MCF 10A (cell line): ENCODE measurements at places on chromosomes 2 and 18. TPM values are rescaled to one million over a fixed set of nuclear protein-coding genes. Genes with fewer than 3 reads are reported as not detected.

- DNase-seq: no peak
These were observed 495.4 kb upstream of the CDH7 start for GRCh38 chr18:65255417-65255816.

DNA sequence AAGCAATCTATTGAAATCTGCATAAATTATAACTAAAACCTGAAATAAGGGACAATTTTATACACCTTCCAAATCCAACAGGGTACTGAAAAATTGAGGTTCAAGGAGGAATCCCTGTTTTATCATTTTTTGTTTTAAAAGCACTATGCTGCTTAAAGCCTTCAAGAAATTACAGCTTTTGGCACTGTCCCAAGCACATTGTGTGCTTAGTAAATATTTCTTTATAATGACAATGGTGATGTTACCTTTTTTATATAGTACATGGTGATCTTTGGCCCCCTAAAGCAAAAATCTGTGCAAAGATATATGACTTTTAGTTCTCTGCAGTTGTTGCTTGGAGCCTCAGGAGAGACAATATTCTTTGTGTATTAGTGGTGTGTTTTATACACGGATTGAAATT, 71.6 kb upstream of the EFEMP1 start:
- DNase-seq: peak; percentile 25

GRCh38 chr2:50469784-50470183, 562.1 kb downstream of the NRXN1 start:
- no peak for DNase-seq

DNA sequence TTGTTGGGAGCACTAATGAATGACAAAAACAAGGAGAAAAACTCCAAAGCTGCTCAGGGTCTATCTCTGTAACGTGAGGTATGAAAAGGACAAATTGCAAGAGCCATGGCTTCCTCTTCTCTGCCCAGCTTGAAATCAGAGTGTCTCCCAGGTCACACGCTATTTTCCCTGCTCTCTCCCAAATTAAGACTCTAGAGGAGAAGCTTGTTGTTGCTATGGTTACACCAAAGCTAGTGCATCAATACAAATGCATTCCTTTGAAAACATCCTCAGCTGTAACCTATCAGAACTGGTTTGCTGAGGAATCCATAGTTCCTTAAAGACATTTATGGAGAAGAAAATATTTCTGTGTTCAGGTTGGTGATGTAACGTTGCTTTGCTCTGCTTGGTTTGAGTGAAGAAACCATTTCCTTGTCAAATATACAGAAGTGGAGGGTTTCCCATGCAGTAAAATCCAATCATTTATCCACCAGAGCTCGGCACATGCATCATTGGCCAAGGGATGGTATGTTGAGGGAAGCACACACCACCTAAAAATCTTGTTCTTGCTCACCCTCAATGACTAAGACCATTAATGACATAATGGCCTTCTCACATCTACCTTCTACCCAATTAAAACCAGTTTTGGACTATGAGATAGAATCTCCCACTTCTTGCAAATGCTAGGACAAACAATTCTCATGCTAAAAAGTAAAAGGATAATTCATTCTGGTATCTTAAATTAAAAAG, 2135.6 kb upstream of the CELF4 start:
- DNase-seq: no peak

DNA sequence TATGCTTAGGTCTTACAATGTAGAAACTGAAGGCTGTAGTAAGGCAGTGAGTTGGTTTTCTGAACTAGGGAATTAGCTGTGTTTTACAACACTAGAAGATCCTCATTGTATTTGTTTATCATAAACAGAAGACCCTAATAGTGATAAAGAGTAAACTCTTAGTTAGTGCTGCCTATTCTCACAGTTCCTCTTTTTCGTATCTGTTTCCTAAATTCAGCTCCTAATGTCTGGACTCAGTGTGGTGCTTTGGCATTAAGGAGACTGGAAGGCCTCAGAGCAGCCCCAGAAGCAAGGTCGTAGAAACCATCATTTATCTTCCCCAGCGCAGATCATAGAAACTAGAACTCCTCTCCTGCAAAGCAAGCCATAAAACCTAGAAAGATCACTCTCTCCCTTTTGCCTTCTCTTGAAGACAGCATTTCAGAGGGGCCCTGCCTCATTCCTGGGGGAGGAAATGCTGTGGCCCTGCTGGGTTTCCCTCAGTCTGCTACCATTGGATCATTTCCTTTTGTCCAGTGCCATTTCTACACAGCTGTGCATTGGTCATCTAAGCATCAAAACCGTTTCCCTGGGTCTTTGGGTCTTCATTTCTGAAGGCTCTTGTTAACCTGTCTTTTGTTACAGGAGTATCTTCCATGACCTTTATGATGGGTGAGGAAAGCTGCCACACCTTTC, 4.7 kb downstream of the ACP1 start:
- no peak for DNase-seq

- no peak for DNase-seq
These were observed 159.9 kb upstream of the DTNA start for GRCh38 chr18:34550156-34550555.

DNA sequence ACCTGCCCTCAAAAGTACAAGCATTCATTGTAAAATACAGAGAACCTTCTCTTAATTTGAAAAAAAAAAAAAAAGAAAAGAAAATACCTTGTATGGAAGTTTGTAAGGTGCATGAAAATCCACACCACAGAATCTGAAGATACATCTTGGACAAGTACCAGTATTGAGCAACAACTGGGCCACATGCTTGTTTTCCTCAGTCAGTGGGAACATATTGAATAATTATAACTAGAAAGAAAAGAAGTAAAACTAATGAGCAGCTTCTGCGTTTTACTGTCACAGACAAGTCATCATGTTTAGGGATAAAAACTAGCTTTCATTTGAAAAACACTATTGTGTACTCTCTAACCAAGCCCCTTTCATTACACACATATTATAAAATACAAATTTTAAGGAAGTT, 5.8 kb upstream of the PEX13 start:
- DNase-seq: peak; percentile 45

DNA sequence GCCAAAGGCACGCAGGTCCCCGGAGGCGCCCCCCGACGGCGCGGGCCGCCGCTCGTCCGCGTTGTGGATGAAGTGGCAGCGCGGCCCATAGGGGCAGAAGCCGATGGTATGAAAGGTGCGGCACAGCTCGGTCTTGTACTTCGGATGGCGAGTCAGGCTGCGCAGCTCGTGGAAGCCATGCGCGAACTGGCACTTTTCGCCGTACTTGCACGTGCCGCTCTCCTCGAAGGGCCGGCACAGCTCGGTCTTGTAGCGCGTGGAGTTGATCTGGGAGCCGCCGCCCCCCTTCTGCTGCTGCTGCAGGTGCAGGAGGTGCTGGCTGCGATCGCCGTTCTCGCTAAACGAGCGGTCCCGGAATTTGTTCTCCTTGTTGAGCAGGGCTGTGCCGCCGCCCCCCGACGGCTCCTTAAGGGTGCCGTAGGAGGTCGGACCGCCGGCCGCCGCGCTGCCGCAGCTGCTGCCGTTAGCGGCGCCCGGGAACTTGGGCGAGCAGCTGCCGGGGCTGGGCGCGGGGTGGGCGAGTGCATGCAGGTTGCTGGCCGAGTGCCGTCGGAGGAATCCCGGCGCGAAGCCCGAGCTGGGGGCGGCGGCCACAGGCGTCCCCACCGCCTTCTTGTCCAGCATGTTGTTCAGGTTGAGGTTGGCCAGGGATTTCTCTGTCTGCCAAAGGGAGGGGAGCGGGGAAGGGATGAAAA, 1.2 kb downstream of the ZFP36L2 start:
- peak; percentile 54 for DNase-seq

DNA sequence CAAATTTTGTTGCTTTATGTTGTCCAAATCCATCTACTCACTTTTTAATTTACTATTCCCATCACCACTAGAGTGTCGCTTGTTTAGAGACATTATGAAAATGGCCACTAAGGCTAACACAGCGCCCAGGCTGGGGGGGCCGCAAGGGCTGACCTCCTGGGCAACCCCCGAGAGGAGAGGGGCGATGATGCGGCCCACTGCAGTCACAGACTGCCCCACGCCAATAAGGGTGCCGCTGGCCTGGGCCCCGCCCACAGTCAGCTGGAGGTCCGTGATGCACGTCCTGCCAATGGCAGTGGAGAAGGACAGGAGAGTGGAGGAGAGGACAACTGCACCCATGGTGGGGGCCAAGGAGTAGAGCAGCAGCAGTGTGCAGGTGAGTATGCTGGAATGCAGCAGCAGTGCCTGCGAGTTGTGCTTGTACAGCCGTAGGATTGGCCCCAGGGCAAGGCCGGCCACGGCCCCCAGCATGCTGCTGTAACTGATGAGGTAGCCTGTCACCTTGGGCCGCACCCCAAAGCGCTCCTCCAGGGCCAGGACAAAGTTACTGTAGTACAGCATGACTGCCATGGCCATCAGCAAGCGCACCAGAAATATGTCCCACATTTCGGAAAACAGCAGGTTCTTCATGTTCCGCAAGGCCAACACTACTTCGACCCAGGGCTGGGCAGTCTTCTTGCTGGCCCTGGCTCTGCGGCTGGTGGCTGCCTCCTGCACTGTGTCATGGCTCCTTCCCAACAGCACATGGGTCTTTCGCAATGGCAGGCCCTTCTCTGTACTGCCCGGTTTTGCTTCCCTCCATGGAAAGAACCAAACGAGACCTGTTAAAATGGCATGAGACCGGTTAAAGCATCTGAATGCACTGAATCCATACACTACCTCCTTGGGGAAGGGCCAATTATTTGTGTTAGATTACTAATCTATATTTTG, 43.2 kb upstream of the TMEM182 start:
- no peak for DNase-seq

DNA sequence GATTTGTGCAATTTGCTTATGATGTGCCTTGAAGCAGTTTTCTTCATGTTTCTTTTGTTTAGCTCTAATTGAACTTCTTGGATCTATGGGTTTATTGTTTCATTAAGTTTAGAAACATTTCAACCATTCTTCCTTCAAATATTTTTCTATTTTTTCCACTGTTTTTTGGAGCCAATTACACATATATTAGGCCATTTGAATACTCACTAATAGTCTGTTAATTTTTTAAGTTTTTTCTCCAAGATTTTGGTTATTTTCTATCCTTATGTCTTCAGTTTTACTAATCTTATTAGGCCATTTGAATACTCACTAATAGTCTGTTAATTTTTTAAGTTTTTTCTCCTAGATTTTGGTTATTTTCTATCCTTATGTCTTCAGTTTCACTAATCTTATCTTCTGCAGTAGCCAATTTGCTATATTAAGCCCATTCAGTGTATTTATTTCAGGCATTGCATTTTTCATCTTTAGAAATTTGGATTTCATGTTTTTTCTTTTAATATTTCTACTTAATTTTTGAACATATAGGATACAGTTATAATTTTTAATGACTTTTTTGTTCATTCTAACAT, 9.5 kb upstream of the TMEM87B start:
- no peak for DNase-seq

Gene C18orf54
- 4.4 and 5.5 TPM in 2 replicates for total RNA-seq

Gene TNS1
- 2.9 and 3.3 TPM in 2 replicates for total RNA-seq

Gene LYPD6
- total RNA-seq: 2.0 and 3.2 TPM in 2 replicates
